ENCODE measurements at places on chromosomes 16 and 17. TPM values are rescaled to one million over a fixed set of nuclear protein-coding genes. Genes with fewer than 3 reads are reported as not detected.

HYDIN gene
- total RNA-seq: not detected

FAM83G gene
- 3.0 TPM for total RNA-seq

SLC12A3 gene
- total RNA-seq: not detected

PPY gene
- not detected for total RNA-seq

CANT1 gene
- total RNA-seq: 28.3 TPM

KRT12 gene
- total RNA-seq: not detected

MFSD6L gene
- 0.22 TPM for total RNA-seq

GCGR gene
- total RNA-seq: not detected

KRTAP2-2 gene
- total RNA-seq: not detected

TNS4 gene
- 3.0 TPM for total RNA-seq

BCO1 gene
- total RNA-seq: not detected

METTL9 gene
- 86.7 TPM for total RNA-seq

MEOX1 gene
- total RNA-seq: 0.41 TPM

TBX4 gene
- not detected for total RNA-seq

CDH3 gene
- 0.22 TPM for total RNA-seq

KIF18B gene
- 0.05 TPM for total RNA-seq

ERCC4 gene
- 10.1 TPM for total RNA-seq

HSD17B2 gene
- total RNA-seq: not detected

CTRB1 gene
- not detected for total RNA-seq

FOXO3B gene
- total RNA-seq: 3.6 TPM

ATP6V0A1 gene
- 14.4 TPM for total RNA-seq

KRT13 gene
- total RNA-seq: not detected

KRT40 gene
- total RNA-seq: not detected

Measured in CD4-positive, alpha-beta T cell (primary cell).